Nephron progenitor cell (in vitro differentiated cells): ENCODE measurements at places on chromosomes 5 and 9.

DNA sequence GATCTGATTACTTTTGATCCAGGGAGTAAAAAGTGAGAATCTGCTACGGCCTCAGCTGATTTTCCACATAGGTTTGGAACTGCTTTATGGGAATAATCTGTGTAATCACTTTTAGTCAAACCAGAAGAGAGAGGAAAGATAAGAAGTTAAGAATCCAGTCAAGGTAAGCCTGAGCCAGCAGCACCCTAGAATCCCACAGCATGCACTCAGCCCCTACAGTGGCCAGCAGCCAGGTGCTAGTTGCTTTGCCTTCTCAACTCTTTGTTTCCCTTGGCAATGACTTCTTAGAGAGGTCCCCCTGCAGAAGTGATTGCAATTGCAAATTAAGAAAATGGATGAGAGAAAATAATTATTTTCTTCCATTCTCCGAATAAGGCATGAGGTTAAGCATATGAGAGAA lies 59.7 kb upstream of the TMED7 start:
- no peak for DNase-seq

GRCh38 chr5:102211165-102211564 lies 84.9 kb downstream of the SLCO4C1 start:
- no peak for DNase-seq

DNA sequence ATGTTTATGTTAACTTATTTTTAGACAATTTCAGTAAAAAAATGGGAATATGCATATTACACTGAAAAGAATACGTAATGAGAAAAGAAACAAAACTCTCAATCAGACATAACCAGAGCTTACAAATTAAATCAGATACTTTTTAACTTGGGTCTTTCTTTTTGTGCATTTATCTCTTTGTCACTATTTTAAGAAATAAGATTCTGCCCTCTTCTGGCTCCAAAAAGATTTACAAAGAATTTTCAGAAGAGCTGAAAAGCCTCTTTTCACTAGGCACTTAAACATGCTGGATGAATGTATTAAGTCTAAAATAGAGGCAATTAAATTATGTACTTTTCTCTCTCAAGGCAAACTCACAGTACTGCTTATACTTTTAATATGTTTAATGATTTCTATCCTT lies 55.5 kb downstream of the CEP120 start:
- no peak for DNase-seq

DNA sequence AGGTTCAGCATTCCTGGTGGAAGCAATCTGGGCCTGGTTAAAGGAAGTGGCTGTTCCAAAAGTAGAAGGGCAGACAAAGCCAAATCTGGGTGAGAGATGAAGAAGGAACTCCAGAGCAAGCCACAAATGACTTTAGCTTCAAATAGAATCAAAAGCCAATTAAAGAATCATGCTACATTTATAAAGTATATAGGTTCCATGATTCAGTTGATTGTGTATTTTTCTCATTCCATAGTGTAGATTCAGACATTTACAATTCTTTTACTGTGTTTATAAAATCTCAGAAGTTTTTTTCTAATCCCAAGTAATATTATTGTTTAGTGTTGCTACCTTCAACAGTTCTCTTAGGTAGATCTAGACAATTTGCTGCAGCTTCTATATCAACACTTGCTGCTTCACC lies 262.0 kb downstream of the PLK2 start:
- DNase-seq = no peak

DNA sequence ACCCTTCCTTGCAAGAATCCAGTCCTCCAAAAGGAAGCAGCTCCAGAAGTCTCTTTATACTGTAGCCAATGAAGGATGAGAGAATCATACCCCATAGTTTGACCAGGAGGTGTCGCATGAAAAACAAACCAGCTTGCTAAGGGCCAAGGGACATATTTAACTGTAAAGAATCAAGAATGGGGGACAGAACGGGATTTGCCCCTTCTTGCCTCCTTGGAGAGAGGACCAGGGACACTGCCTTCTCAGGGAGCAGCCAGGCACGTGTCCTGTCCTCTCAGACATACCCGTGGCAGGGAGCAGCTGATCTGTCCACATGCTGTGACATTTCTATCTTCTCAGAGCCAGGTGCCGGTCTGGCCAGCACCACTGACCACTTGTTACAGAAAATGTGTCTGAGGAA lies 11.7 kb downstream of the PRUNE2 start:
- DNase-seq = no peak

DNA sequence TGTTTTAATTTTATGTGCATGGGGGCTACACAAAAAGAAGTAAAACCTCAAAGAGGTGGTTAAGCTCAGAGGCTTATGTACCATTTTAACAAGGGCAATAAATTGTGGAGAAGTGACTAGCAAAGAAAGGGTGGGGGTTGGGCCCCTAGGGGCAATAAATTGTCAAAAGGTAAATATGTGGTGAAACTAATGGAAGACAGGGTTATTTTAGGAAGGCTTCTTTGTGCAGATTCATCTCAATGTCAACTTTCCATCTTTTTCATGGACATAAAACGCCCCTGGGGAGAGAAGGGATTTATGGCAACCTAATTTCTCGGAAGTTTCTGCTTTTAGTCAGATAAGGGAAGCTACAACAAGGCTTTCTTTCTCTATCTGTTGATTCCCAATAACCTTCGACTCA lies 42.5 kb upstream of the GOLM1 start:
- peak; percentile 44 for DNase-seq

DNA sequence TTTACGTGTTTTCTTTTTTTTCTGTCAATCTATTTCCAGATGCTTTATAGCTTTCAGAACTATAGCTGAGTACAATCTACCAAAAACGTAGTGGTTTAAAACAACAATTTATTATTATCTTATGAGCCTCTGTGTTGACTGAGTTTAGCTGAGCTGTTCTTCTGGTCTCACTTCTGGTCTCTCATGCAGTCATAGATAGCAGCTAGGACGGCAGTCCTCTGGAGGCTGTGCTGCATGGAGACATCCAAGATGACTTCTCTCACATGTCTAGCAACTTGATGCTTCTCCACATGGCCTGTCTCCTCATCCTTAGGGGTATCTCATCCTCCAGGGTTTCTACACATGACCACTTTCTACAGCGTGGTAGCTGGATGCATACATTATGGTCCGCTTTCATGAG lies 22.0 kb upstream of the RAD23B start:
- no peak for DNase-seq

GRCh38 chr9:114779352-114779845 lies 26.4 kb downstream of the TNFSF15 start:
- no peak for DNase-seq

- DNase-seq = no peak
Observed at GRCh38 chr9:4654084-4654483, 8.0 kb upstream of the PLPP6 start.

GRCh38 chr5:157384971-157385709 lies 74.9 kb upstream of the NIPAL4 start:
- no peak for DNase-seq

- DNase-seq = peak; percentile 57
Observed at GRCh38 chr5:146565764-146566367, 49.9 kb upstream of the GPR151 start.

DNA sequence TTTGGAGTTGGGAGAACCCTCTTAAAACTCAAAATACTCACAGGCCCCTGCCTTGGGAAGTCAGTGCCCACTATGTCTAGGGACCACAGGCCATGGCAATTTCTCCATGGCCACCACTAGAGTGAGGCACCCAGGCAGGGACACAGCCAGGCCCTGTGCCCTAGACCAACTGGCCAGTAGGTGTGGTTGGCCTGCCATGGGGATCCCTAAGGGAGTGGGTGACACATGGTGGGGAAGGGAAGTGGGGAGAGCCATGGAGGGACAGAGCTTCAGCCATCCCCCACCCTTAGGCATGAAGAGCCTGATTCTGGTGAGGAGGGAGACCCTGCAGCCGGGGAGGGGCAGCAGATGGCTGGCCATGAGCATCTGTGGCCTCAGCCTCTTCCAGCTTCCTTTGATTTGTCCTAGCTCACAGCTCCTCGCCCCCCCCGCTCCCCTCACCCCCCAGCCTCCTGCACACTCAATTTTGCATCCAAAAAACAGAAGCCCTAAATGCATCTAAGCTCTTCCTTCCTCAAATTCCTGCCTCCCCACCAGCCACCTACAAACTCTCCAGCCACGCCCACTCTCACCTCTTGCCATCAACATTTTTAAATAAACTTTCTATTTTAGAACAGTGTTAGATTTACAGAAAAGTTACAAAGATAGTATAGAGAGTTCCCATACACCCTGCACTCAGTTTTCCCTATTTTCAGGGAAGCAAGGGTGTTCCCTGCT lies 1.6 kb upstream of the DBN1 start:
- no peak for DNase-seq

- DNase-seq = no peak
Observed at GRCh38 chr5:14156650-14157492, 13.7 kb downstream of the TRIO start.

- DNase-seq = no peak
Observed at GRCh38 chr9:108056084-108056804, 566.7 kb upstream of the KLF4 start.

DNA sequence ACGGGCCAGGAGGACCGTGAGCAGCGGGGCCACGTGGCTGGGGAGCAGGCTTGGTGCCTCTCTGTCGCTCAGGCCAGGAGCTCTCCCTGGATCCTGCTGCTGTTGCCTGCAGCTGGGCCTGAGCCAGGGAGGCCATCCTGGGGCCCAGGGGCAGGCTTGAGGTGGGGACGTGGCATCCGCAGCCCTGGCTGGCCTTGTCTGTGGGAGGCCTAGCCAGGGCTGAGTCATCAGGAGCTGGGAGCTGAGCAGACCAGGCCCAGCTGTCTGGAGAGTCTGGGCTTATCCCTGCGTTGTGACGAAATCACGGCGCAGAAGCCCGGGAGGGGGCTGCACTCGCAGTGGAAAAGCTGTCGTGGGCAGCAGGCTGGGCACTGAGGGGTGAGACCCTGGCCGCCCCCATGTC lies 138.8 kb upstream of the COL5A1 start:
- no peak for DNase-seq

DNA sequence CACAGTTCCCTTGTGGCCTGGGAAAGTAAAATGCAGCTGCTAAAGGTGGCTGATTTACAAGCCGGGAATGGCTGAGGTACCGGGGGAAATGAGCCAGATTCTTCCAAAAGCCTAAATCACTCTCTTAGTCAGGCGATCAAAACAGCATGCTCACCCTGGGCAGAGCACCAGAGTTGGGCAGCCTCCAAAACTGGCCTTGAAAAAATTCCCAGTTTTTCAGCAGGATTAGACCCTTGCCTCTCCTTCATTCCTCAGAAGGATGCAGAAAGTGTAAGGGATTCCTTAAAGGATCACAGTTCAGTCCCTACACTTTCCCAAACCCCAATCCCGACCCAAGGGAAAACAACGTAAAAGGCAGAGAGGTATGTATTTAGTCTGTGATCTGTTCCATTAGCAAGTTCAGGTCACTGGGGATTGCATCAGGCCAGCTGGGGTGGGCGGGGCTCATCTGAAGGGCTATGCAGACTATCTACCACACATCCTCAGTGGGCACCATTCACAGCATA lies 16.9 kb downstream of the TMEM174 start:
- no peak for DNase-seq

DNA sequence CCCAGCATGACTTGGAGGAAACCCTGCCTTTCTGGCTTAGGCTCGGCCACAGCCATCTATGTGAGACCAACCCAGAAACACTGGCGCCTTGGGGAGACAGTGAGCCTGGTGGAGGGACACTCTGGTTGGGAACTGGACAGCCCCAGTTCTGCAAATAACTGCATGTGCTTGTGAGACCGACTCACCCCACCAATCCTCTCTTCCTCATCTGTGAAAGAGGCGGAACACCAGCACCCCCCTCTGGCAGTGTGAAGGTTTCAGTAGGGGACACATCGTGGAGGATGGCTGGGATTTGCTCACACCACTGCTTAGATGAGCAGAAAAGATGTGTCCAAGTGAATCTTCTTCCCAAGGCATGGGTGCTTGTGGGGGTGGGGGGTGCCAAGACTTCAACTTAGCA lies 43.4 kb upstream of the N4BP3 start:
- DNase-seq = peak; percentile 27

DNA sequence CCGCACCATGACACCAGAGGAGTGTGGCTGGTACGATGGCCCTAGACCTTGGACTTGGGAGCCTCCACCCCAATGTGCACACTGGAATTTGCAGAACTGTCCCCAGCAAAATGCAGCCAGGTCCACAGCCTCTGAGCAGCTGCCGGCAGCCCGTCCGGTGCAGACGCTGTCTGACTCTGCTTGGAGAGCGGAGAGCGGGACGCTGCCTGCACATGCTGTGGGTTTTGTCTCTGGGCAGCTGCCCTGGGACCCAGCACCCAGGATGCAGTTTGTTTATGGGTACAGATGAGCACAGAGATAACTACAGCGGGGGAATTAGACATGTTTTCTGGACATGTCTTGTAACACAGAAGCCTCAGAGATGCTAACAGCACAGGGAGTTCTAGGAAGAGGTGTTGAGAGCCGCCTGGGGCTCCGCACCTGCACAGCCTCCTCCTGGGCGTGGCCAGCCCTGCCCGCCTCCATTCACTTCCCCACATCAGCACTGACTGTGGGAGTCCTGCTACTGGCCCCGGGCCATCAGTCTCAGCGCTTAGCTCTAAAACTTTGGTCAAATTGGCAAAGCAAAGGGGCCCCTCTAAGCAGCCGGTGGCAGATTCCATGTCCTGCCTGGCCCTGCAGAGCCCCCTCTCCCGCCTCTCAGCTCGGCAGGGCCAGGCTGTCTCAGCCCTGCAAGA lies 159.6 kb downstream of the IRX2 start:
- DNase-seq = no peak

DNA sequence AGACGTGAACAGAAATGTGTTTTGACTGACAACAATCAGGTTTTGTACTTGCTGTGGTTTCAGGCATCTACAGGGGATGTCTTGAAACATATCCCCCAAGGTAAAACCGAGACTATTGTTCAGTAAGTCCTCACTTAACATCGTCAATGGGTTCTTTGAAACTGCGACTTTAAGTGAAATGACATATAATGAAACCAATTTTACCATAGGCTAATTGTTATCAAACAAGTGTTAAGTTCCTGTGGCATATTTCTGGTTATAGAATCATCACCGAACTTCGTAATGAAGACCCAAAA lies 16.4 kb upstream of the OMD start:
- no peak for DNase-seq

DNA sequence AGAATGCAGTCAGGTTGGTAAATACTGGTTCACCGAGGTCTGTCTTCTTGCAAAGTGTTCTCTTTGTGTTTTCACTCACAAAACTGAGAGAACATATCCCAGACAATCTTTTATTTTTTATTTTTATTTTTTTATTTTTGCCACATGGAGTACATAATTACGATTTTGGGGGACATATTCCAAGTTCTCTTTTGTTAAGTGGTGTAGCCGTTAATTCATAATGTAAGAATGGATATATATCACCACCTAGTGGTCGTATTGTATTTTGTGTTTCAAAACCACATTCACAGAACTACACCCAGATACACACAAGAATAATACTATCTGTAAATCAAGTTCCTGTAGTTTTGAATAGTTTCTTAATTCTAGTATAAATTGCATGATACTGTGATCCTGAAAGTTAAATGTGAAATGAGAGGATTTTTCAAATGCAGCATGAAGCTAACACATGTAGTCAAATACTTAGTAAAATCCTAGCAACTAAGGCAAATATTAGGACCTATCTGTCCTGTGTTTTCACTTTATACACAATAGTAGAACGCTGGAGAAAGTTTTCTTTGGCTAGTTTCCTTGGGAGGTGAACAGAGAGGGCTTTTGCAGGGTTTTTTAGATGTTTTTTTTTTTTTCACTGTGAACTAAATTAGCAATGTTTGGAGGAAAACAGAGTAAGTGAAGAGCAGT lies 92.7 kb downstream of the VCAN start:
- no peak for DNase-seq

GRCh38 chr5:14353726-14354474 lies 210.8 kb downstream of the TRIO start:
- DNase-seq = no peak
